Hindlimb muscle (tissue), 1 donor: ENCODE measurements at places on chromosomes 1 and 21. TPM values are rescaled to one million over a fixed set of nuclear protein-coding genes. Genes with fewer than 3 reads are reported as not detected.

DNA sequence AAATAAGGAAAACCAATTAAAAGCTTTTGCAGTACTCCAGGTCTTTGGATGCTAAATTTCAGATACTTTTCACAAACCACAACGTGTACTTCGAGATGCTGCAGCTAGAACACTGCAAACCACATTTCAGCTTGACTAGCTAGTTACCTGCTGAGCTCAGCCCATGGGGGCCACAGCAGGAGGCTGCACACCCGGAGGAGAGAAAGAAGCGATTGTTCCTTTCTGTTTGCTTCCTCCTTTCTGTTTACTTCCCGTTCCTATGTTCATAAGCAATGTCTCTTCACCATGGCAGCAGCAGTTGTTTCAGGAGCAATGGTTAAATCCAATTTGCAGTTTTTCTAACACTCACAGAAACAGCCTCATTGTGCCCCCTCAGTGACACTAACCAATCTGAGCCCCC is 225.6 kb upstream of the FGGY start:
- no peak for DNase-seq

- peak; percentile 19 for DNase-seq
Observed at GRCh38 chr21:35933466-35933865, 126.9 kb downstream of the SETD4 start.

- DNase-seq: peak; percentile 26
Observed at GRCh38 chr1:67441183-67441582, 11.0 kb upstream of the SERBP1 start.

SUSD4 gene
- polyA plus RNA-seq: 2.0 TPM
